Tracheal epithelial cell (primary cell): ENCODE measurements at places on chromosomes 16 and 17. TPM values are rescaled to one million over a fixed set of nuclear protein-coding genes. Genes with fewer than 3 reads are reported as not detected.

CETP gene
- not detected in 2 replicates for total RNA-seq

KRTAP3-1 gene
- total RNA-seq: not detected in 2 replicates

CCL7 gene
- total RNA-seq: not detected in 2 replicates

WFIKKN1 gene
- total RNA-seq: 0.21 and 0.24 TPM in 2 replicates

CDK5R1 gene
- 2.3 and 11.8 TPM in 2 replicates for total RNA-seq

TTLL6 gene
- total RNA-seq: under 0.01 TPM in 1 of 2 replicates, not detected in the other

CACNG3 gene
- not detected in 2 replicates for total RNA-seq

IL21R gene
- total RNA-seq: 0.21 TPM in 1 of 2 replicates, not detected in the other

TMEM204 gene
- total RNA-seq: under 0.01 and 0.72 TPM in 2 replicates

SPAG7 gene
- 34.7 and 38.2 TPM in 2 replicates for total RNA-seq

TNFRSF17 gene
- not detected in 2 replicates for total RNA-seq

MILR1 gene
- total RNA-seq: 1.2 and 1.3 TPM in 2 replicates

MAP2K3 gene
- total RNA-seq: 12.4 and 18.1 TPM in 2 replicates

FADS6 gene
- 0.21 and 0.24 TPM in 2 replicates for total RNA-seq

KRT16 gene
- 2,720 and 3,196 TPM in 2 replicates for total RNA-seq

HSPB9 gene
- not detected in 2 replicates for total RNA-seq

MLYCD gene
- total RNA-seq: 2.2 and 3.0 TPM in 2 replicates
